ENCODE measurements at places on chromosomes 5 and 9. TPM values are rescaled to one million over a fixed set of nuclear protein-coding genes. Genes with fewer than 3 reads are reported as not detected.

DNA sequence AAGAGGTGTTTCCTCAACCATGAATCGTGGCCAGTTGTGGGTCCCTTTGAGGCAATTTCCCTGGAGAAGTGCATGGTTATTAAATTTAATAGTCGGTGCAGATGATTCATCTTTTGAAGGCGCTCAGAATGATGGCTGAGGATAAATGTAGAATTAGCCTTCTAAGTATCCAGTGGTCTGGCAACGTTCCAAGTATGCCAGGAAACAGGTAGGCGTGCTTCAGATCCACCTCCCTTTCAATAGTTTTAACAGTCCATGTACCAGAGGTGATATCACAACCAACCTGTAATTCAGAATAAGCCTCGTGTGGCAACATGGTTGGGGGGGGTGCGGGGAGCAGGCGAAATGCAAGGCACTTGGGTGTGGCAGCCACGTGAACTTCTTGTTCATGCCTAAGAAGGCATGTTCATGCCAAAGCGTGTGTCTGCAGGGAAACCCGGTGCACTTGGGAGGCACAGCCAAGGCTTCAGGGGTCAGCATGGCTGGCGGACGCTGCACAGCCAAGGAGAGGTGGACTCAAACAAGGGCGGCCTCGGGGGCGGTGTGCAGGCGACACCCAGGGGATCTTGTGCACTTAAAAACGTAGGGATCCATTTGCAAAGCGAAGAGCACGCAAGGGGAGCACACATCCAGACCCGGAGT, 5.2 kb upstream of the NKD2 start:
- DNase-seq, result no peak

DNA sequence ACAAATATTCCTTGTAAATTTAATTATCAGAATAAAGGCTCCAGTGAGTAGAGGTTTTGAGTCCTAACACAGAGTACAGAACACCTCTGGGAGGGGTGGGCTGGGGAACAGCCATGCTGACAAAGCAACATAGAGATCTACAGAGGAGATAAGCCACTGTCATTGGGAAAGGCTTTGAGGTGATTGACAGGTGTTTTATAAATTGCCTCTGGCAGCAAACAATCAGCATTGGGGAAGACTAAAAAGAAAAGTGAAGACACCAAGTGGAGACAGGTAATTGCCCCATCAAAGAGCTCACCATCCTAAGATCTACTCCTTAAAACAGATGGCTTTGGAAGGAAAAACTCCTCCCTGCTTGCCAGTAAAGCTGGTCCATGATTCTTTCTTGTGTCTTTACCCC, 189.7 kb upstream of the TLE4 start:
- DNase-seq, result no peak

- DNase-seq, result no peak
These were observed 45.0 kb downstream of the IRF1 start for GRCh38 chr5:132445640-132445923.

DNA sequence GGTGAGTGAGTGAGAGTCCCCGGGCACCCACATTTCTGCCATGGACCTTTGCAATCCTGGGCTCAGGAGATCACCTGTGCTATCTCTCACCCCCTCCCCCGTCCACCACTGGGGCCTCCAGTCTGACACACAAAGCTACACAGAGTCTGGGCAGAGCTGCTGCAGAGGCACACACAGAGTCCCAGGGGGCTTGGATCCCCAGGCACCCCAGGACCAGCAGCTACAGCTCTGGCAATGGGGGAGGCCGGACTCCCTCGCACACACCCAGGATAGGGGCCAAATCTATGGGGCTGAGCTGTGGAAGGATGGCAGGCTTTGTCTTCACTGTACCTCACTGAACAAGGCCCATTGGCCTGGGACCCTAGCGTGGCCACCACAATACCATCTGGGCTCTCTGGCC, 328.8 kb downstream of the MAN2A1 start:
- DNase-seq, result no peak

DNA sequence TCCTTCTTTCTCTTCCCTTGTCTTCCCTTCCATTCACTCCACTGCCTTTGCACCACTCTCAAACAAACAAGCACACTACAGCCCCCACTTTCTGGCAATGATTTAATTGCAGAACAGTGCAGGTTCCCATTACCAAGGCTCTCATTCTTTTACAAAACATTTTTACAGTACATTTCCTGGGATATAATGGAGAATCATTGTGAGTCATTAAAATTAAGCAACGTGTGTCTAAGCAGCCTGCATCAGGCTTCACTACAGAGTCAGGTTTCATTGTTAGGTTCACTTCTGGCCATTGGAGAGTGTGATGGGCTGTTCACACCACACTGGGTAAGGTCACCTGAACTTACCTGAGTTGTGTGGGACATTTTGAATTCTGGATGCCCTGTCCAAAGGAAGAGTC, 303.5 kb downstream of the TRIM32 start:
- no peak for DNase-seq

The PCDHB11 gene
- total RNA-seq, result 4.7 TPM

- no peak for DNase-seq
These were observed 61.3 kb upstream of the MOCS2 start for GRCh38 chr5:53170746-53171349.

- DNase-seq, result no peak
These were observed 130.1 kb downstream of the ARSB start for GRCh38 chr5:78855026-78855425.

GRCh38 chr5:173833196-173833985, 54.8 kb upstream of the CPEB4 start:
- DNase-seq, result no peak

GRCh38 chr5:86979811-86980411, 287.8 kb upstream of the RASA1 start:
- no peak for DNase-seq

The NUTM2F gene
- not detected for total RNA-seq

The RASEF gene
- total RNA-seq, result 14.1 TPM

GRCh38 chr5:164818445-164818844, 1313.0 kb downstream of the MAT2B start:
- no peak for DNase-seq

The GRXCR2 gene
- not detected for total RNA-seq

DNA sequence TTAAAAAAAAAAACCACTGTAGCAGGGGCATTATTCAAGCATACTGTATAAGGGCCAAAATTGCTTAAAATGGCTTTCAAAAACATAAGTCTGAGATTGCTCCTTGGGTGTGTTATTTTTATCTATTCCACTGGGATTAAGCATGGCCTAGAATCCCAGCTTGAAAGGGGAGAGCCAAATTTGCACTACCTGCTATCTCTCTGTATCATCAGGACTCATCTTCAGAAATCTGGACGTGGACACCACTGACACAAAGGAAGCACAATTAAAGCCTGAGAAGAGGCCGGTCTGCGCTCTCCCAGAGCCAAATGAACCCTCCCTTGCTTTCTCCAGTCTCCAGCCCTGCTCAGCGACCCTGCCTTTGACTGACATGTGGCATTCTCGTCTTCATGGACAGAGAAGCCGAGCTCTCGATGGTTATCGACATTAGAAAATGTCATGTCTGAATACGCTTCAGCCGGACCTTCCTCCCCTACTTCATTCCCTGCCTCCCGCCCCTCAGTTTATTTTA, 151.3 kb downstream of the EBF1 start:
- no peak for DNase-seq

GRCh38 chr5:158519433-158520021, 580.2 kb downstream of the EBF1 start:
- no peak for DNase-seq

GRCh38 chr9:112166176-112167140, 8.6 kb downstream of the SUSD1 start:
- DNase-seq, result no peak

The SLC6A7 gene
- total RNA-seq, result not detected

The SLCO6A1 gene
- 2.0 TPM for total RNA-seq

The IFNA1 gene
- not detected for total RNA-seq

DNA sequence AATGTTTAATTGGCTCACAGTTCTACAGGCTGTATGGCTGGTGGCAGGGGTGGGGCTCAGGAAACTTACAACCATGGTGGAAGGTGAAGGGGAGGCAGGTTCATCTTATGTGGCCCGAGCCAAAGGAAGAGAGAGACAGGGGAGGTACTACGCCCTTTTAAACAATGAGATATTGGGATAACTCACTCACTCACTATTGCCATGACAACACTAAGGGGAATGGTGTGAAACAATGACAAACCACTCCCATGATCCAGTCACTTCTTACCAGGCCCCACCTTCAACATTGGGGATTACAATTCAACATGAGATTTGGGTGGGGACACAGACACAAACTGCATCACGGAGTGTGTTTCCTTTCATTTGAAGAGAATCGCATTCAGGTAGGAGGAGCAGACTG, 220.9 kb downstream of the GADD45G start:
- DNase-seq, result no peak

The GAS1 gene
- 4.0 TPM for total RNA-seq

GRCh38 chr5:146560205-146560812, 44.3 kb upstream of the GPR151 start:
- no peak for DNase-seq

DNA sequence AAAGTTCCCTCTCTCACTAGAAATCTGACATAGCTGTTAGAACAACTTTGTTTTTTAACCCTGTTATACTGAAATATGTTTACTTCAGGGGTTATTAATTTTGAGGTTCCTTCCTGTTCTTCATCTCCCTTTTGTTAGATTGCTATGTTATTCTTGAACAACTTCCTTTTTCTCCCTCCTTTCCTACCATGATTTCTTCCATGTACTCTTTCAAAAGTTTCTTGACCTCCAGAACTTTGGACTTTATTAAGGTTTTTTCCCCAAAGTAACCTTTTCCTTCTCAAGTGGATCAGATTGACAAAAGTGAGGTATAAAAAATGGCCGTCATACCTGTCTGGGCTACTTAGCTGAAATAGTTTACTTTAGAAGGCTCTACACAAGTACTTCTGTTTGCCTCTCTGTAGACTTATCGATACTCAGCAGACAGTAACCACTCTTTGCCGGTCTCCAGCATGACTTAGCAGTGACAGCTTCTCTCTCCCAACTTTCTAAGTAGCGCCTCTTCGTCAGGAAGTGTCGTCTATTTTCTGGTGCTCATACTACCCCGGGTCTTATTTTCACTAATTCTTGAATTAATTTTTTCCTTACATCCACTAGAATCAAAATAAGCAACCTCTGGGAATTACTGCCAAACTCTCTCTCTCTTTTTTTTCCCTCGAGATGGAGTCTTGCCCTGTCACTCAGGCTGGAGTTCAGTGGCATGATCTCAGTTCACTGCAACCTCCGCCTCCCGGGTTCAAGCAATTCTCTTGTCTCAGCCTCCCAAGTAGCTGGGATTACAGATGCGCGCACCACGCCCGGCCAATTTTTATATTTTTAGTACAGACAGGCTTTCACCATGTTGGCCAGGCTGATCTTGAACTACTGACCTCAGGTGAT, 19.7 kb downstream of the NFIL3 start:
- DNase-seq, result no peak

The NR6A1 gene
- 86.4 TPM for total RNA-seq

The NPR3 gene
- total RNA-seq, result 0.89 TPM

GRCh38 chr9:124320062-124320973, 62.6 kb downstream of the NEK6 start:
- DNase-seq, result peak; percentile 59

DNA sequence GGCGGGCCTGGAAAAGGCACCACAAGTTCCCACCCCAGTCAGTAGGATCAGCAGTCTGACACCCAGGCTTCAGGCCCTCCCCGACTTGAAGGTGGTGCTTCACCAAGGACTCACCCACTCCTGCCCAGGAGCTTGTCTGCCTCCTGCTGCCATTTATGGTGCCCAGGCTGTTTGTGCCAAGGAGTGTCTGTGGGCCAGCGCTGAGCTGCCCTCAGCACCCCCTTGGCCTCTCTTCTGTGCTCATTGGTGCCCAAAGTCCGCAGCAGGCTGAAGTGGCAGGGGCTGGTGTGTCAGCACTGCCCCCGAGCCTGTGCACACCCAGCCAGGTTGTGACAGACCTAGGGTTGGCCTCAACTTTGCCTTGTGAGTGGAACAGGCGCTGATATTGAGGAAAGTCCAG, 23.5 kb downstream of the JMY start:
- DNase-seq, result no peak

The AGXT2 gene
- total RNA-seq, result not detected

DNA sequence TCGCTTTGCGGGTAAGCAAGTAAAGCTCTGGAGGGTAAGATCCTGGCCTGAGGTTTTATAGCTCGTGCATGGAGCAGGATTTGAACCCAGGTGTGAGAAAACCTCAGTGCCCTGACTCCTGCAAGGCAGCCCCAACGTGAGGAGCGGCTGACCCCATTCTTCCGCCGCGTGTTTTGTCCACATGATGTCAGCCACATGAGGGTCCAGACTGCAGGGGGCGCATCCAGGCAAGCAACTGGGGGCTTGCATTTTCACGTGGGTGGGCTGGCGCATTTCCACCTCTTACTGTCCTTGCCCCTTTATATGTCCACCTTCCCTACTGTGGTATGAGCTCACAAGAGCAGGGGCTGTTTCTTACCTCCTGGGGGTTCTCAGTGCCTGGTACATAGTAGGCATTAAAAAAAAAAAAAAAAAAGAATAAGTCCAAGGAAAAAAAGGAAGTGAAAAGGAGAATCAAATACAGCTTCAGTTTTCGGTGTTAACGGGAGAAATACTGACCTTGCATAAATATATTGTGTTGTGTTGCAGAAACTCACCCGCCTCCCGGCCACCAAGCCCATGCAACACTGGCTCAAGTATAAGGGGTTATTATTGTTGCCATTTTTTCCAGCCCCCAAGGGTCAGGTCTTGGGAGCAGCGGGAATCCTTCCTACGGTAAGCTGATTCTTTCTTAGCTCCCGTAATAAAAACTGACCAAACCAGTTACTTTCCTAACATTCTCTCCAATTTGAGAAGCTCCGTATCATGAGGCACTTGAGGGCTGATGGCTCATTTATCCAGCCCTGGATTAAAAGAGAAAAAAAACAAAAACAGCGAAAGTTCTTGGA, 15.0 kb downstream of the TLX3 start:
- DNase-seq, result no peak

- DNase-seq, result no peak
These were observed 93.7 kb downstream of the FBXO38 start for GRCh38 chr5:148477429-148477828.

GRCh38 chr9:127524373-127524772, 73.1 kb downstream of the LRSAM1 start:
- DNase-seq, result no peak

The PCDHA4 gene
- total RNA-seq, result 27.8 TPM

The CAMK4 gene
- 2.1 TPM for total RNA-seq

DNA sequence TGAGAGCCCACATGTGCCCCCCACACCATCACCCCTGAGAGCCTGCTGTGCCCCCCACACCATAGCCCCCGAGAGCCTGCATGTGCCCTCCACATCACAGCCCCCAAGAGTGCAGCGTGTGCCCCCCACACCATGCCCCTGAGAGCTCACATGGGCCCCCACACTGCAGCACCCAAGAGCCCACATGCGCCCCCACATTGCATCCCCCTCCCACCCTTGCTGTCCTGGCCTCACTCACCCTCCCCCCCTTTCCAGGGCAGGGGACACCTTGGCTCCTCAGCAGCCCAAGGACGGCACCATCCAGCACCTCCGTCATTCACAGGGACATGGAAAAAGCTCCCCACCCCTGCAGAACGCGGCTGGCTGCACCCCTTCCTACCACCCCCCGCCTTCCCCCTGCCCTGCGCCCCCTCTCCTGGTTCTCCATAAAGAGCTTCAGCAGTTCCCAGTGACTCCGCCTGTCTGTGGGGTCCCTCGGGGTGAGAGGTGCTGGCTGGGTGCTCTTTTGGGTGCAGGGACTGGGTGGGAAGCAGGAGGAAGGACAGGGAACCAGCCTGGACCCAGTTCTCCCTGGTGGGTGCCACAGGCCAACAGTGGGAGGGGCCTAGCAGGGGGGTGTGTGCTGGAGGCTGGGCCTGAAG, 5.0 kb downstream of the LCN1 start:
- DNase-seq, result no peak

GRCh38 chr9:98255061-98255577, 330 bp downstream of the TBC1D2 start:
- peak; percentile 14 for DNase-seq

The ADAMTS12 gene
- 7.8 TPM for total RNA-seq
